ENCODE measurements at places on chromosomes 11 and 22.

GRCh38 chr11:34869425-34869824, 46.8 kb downstream of the APIP start:
- no peak for DNase-seq

GRCh38 chr22:49628391-49629260, 199.0 kb downstream of the BRD1 start:
- DNase-seq, result no peak

DNA sequence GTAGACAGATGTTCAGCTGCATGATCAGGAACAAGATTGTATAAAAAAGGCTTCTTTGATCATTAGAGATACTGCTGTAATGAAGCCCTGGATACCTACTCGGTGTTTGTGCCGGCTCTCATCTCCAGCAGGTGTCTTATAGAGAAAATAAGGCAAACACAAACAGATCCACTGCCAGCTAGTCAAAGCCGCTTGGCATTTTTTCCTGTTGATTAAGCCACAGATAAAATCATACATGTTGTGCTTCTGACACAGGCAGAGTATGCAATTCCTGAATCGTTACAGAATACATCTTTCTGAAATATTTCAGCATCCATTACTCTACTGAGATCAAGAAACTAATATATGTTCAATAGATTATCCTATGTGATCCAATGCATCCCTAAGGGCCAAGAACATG, 206.9 kb downstream of the CADM1 start:
- DNase-seq, result no peak

GRCh38 chr11:134364261-134364660, 32.5 kb downstream of the GLB1L2 start:
- DNase-seq, result no peak

- DNase-seq, result no peak
Observed at GRCh38 chr11:57745206-57745605, 3.9 kb downstream of the SELENOH start.

- DNase-seq, result no peak
Observed at GRCh38 chr11:34313099-34313517, 44.7 kb downstream of the ABTB2 start.
